ENCODE measurements at places on chromosomes 5 and 9.

GRCh38 chr9:131831380-131832165, 91.7 kb upstream of the RAPGEF1 start:
- no peak for DNase-seq

GRCh38 chr9:32877639-32878217, 94.4 kb downstream of the TMEM215 start:
- no peak for DNase-seq

DNA sequence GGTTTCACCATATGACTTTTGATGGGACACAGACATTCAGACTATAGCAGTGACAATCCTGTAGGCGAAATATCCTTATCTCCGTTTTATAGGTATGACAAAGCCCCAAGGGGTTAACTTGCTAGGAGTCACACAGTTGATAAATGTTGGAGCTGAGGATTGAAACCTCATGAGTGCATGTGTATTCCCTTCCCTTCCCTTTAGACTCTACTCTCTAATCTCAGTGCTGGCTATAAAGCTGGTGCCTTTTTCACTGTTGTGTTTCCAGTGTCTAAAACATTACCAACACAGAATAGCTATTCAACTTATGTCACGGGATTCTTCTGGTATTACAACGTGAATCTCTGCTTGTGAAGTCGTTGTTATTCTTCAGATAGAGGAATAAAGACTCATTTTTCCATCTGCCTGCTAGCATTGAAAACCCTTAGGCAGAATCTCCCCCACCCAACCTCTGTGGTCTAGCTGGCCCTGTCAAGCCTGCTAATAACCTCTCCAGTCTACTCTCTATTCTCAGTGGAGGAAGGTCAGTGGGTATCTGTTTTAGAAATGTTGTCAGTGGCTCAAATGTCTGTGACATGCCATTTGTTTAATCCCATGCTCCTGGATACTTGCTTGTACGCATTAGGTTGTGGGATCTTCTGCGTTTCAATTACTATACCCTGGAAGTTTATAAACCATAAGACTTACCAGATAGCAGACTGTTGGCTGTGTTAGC, 121.2 kb downstream of the TLE4 start:
- no peak for DNase-seq

- DNase-seq, result no peak
Measured at GRCh38 chr9:16333691-16334090, 536.8 kb downstream of the BNC2 start.

GRCh38 chr9:88280816-88281382, 107.3 kb upstream of the SPIN1 start:
- no peak for DNase-seq

GRCh38 chr5:150613991-150614660, 26.3 kb upstream of the SYNPO start:
- DNase-seq, result no peak

DNA sequence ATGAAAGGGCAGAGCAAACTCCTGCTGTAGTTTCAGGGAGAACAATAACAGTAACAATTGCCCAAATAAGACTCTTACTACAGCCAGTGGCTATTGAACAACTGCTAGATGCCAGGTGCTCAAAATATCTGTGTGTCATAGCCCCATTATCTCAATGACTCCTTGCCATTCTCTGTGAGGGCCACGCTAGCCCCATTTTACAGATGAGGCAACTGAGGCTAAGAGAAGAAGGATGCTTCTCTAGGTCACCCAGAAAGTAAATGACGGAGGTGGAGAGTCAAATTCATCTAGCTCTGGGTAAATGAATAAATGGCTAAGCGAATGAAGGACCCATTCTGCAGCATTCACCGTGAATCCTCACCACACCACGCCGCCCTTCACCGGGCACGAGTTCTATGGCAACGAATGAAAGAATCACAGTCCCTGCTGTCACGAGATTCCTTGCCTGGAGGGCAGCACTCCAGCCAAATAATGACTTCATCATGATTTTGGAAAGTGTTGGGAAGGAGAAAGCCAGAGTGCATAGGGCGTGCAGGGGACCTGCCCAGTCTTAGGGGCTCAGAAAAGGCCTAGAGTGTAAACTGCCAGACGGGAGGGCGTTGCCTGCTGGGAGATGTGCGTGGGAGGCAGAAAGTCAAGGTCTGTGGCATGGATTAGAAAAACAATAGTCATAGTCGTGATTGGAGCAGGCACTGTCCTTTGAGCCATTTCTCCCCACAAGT, 147.2 kb downstream of the C9orf50 start:
- DNase-seq, result no peak

GRCh38 chr9:76269789-76270188, 124.4 kb downstream of the RFK start:
- DNase-seq, result no peak

DNA sequence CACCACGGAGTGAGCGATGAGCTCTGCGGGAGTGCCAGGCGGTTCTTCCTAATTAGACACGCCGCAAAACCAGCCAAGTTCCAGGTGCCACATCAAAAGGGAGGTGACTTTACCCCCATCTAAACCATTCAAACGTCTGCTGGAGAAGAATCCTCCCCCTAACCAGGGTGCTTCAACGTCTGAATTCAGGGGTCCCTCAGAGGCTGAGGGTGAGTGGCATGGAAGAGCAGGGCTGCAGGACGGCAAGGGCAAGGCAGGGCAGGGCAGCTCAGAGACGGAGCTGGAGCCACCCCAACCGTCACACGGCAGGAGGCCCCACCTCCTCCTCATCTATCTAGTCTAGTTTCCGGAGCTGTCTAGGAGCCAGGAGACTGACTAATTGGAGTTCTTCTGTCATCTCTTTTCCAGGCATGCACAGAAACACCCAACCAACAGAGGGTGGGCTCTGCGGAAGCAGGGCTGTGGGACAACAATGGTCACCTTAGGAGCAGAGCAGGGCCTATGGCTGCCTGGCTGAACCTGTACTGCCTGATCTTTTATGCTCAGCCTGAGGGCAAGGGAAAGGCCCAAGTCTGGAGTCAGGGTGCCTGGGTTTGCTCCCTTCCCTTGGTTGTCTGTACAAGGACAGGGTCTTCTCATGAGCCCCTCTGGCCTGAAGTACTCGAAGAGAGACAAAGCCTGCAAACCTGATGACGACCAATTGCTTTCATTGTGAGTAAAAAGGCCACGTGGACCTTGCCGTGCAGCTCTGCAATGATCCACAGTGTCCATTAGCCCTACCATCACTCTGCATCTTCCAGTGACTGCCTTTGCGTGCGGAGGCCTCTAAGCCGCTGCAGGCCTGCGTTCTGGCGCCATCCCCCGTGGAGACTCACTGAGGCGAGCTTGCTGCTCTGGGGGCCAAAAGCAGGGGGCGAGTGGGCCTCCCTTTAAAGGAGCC, 81.0 kb upstream of the SLC25A51 start:
- no peak for DNase-seq

DNA sequence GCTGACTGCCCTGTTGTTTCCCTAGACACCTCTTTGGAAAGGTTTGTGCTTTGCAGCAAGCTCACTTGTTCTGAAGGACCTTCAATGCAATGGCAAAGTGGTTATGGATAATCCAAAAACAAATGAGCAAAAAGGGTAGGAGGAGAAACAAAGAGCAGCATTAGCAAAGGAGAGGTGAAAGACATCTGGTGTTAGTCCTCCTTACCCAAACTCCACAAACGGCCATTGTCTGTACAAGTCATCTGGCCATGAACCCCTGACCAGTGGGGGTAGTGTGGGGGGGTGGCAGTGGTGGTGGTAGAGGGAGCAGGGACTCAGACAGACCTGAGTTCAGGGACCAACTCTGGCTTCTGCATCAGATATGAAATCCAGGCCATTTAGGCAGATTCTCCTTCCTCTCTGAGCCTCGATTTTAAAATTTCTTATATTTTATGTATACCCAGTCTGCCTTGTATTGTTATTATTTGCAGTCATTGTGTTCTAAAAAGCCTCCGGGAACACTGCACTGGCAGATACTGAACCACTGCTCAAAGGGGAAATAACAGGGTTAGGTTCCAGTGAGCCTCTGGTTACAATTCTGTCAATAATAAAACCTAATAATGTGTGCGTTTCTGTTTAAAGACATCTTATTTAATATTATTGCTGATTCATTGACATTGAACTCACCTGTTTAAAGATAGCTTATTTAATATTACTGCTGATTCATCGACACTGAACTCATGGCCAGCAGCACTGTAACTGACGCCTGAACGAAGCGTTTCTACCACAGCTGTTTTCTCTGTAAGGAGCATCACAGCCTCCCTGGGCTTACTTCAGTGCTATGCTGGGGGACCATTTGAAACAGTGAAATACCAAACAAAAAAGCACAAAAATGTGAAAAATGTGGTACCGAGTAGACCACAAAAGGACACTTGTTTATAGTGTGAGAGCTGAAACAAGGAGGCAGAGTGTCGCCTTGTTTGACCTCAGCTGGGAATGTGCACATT, 156.0 kb downstream of the SEC61B start:
- no peak for DNase-seq
